ENCODE measurements at places on chromosomes 6 and 20. TPM values are rescaled to one million over a fixed set of nuclear protein-coding genes. Genes with fewer than 3 reads are reported as not detected.
A peak's percentile ranks its signal among the peaks of the same experiment; 100 is the strongest.

DNA sequence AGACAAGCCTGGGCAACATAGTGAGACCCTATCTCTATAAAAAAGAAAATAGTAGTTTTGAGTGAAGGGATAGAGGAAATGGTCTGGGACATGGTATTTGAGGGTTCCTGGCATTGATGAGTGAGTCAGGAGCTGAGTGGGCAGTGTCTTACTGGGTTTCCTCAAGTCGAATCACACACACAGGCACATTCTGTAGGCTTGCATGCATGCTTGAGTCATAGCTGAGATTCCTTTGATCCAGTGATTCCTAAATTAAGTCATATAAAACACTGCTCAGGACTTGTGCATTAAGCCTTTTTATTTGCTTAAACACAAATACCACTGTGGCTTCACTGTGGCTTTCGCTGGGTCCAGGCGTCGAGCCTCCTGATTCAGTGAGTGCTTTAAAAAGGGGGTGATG is 71.8 kb upstream of the TMEM181 start:
- no peak for DNase-seq

DNA sequence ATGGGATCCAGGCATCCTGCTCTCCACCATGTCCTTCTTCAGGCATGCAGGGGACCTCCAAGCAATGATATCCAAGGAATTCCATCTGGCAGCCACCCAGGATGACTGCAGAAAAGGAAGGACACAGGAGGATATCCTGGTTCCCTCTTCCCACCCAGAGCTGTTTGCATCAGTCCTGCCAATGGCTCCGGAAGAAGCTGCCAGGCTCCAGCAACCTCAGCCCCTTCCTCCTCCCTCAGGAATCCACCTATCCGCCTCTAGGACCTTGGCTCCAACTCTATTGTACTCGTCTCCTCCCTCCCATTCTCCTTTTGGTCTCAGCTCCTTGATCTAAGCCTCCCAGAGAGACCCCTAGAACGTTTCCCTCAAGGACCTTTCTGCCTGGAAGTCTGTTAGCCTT is 733 bp upstream of the PSORS1C2 start:
- DNase-seq = no peak

DNA sequence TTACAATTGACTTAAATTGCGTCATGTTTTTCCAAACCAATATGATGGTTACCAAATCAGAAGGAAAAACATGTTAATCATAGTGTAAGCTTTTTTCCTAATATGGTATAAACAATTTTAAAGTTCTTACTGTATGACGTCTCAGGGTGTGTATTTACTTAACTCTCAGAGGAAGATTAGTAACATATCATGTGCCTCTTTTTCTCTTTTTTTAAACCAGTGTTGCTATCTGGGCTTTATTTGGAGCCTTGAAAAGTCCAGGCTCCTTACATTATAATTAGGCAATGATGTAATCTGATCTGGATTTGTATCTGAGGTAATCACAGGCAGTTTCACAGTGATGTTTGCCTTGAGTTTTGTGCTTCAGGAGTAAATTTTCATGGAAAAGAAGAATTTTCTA is 20.4 kb upstream of the RAB23 start:
- DNase-seq = no peak

DNA sequence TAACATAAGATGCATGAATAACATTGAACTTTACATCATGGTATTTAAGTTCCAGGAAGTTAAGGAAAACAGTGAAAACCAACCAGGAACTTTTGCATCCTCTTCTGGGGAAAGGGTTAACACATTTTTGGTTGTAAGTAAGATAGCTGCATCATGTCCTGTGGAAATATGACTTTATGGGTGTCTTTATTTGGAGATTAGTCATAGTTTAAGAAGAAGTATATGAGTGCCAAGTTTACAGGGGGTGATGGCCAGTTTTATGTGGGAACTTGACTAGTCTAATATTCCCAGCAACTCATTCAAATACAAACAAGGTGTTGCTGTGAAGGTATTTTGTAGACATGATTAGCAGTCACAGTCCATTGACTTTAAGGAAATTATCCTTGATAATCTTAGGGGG is 78.0 kb downstream of the PDE10A start:
- no peak for DNase-seq

DNA sequence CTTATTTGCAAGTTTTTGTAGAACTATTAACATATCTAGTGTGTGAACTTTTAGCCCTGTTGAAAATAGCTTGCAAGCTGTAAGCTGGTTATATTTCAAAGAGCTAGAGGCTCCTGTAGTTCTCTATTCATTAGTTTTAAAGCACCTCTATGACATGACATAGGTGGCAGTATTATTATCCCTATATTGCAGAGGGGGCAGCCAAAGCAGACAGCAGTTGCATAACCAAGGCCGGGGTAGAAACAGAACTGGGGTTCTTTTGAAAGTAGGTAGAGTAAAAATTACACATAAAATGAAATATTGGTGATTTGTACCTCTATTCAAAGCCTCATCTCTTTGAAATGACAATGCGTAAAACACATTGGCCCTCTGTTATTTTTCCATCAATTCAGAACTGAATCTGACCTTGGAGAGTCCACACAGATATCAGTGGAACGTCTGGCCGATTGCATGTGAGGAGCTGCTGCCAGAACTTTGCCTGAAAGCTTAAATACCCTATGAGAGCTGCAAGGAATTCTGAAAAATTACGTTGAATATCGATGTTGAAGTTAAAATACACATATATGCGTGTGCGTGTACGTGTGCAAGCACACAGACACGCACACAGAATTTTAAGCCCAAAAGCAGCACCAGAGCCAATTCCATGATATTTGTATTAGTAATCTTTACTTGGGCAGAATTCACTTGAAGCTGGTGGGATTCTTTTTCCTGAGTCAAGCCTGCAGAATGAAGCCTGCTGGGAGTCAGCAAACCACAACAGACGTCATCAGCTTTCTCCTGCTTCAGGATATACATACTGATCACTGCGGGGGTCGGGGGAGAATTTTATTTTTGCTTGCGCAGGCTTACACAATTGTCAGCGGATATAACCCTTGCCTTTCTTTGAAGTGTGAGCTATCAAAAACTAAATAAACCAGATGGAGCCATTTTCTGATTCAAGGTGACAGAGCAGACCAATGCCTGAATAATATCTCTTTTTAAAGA is 163.2 kb downstream of the PDE7B start:
- DNase-seq = no peak

DNA sequence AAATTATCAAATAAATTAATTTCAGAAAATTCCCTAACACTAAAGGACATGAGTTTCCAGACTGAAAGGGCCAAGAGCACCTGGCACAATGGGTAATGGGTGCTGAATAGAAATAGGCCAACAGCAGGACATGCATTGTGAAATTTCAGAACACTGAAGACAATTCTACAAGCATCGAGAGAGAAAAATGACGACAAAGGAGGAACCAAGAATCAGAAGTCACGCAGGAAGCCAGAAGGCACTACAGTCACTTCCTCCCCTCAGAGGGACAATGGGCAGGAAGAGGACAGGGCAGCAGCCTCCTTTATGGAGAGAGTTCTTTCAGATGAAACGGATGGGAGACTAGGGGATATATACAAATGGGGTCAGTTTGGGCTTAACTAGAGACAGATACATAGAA is 29.6 kb downstream of the PCNA start:
- DNase-seq = no peak

DNA sequence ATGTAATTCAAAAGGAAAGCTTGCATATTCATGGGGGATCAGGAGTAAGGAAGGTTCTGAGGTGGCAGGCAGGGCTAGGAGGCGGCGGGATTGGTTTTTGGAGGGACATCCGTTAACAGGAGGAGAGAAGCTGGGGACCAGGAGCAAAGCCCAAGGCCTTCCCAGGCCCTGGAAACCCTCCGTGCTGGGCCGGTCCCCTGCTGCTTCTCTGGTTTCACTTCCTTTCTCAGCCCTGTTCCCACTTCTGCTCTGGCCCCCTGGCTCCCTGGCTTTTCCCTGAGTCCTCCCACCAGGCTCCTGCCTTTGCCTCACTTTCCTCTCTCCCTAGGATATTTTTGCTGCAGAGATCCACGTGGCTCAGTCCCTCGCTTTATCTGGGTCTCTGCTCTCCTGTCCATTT is 26.4 kb upstream of the SALL4 start:
- DNase-seq = no peak

DNA sequence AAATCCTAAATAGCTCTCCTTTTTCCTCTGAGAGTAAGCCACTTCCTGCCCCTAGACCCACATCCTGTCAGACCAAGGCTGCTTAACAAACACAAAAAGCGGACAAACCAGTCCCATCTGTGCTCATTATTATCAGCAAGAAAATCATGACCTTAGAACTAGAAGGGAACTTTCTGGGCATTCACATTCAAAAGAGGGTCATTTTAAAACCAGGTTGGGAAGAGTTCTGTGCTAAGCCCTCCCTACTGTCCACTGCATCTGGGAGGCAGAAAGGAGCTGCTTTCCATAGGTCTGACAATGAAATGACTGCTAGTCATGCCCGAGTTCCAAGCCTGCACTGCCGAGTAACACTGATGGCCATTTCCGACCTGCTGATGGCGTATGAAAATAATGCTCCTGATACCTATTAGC is 15.4 kb downstream of the EZR start:
- DNase-seq = no peak

- no peak for DNase-seq
These were observed 23.4 kb upstream of the PHACTR1 start for GRCh38 chr6:12693122-12693521.

DNA sequence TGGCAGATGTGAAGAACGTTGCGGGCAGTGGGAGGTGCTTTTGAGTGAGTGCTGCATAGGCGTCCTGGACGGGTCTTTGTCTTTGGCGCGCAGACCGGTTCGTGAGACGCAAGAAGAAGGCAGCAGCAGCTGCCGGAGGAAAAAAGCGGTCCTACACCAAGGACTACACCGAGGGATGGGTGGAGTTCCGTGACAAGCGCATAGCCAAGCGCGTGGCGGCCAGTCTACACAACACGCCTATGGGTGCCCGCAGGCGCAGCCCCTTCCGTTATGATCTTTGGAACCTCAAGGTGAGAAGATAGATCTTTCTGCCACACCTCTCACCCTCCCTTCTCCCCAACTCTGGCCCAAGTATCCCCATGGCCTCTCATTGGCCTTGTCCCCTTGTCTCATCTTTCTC is 1.1 kb downstream of the ABT1 start:
- DNase-seq = no peak

- DNase-seq = peak; percentile 25
These were observed 19.4 kb upstream of the SDHAF4 start for GRCh38 chr6:70547313-70547712.

DNA sequence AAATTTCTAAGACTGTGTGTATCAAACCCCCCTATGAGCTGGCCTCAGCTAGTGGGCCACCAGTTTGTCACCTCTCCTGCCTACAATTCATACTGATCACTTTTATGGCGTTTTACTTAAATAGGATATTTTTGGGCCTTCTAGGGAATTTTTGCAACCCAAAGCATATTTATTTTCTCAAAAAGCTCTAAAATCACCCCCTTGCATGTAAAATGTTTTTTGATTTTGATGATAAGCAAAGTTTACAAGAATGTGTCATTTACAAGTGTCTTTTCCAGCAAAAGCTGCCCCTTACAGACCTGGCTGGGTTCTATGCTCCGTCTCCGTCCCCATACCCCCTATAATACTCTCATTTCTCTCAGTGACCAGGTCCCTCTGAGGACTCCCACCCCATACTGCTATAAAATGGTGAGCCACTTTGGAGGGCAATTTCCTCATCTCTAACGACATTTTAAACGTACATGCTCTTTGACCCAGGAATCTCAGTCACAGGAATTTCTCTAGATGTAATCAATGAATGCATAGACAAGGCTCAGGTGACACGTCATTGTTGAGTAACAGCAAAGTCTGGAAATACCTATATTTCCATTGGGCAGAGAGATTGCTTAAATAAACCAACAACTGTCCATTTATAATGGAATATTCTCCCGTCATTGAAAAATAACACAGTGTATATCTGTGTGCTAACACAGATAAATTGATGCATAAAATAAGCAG is 13.9 kb upstream of the OCSTAMP start:
- DNase-seq = no peak

GRCh38 chr6:31908791-31909190 is 6.9 kb upstream of the ZBTB12 start:
- DNase-seq = no peak

DNA sequence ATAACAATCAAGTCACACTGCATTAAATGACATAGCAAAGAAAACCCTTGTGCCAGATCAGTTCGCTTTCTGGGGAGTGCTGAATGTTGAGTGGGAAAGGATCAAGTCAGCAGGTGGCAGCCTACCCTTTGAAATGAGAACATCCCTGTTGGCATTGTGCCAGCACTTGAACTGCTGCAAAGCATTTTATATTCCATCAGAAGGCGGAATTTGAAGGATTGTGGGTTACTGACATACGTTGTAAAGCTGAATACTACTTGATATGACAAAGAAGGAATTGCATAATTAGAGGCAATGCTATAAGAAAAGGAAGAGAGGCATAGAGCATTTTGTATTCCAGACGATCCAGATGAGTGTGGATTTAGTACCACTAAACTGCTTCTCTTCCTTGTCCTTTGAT is 26.5 kb downstream of the BCKDHB start:
- peak; percentile 48 for DNase-seq

DNA sequence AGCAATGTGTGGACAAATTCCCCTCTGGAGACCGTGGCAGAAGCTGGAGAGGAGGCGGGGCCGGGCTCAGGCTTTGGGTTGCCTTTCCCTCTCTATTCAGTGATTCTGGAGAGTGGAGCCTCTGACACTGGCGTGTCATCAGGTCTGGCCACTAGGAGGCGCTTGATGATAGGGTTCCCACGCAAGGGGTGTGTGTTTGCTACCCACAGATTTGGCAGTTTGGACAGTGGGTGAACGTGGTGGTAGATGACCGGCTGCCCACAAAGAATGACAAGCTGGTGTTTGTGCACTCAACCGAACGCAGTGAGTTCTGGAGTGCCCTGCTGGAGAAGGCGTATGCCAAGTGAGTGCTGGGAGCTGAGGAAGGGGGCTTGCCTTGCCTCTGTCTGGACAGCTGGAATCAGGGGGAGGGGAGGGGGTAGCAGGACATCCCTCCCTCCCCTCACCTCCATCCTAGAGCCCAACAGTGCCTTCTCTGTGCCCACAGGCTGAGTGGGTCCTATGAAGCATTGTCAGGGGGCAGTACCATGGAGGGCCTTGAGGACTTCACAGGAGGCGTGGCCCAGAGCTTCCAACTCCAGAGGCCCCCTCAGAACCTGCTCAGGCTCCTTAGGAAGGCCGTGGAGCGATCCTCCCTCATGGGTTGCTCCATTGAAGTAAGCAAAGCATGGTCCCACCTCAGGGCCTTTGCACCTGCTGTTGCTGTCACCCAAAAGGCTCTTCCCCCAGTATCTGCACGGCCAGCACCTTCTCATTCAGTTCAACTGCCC is 14.3 kb downstream of the CAPN11 start:
- DNase-seq = peak; percentile 86

GRCh38 chr6:31922942-31923341 is 4.6 kb upstream of the C2 start:
- DNase-seq = no peak

DNA sequence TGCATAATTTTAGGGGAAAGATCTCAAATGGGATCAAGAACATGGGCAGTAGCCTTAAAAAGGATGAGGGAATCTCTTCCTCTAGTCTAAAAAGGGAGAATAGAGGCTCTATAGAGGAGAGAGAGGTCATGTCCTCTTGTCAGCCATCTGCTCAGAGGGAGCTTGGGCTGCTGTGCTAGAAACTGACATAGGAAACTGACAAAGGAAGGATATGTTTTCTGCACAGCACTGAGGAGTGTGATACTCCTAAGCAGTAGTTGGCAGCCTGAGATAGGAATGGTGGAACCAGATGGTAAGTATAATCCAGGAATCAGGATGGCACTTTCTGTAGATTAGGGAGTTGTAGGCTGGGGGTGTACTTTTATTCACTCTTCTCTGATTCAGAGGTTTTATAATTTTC is 59.2 kb downstream of the PTPRA start:
- peak; percentile 30 for DNase-seq

The SNRPB gene
- total RNA-seq = 32.3 TPM

Data from cerebellum (tissue), 4 donors.